Pons (tissue), 1 donor: ENCODE measurements at places on chromosomes 2 and 18.

DNA sequence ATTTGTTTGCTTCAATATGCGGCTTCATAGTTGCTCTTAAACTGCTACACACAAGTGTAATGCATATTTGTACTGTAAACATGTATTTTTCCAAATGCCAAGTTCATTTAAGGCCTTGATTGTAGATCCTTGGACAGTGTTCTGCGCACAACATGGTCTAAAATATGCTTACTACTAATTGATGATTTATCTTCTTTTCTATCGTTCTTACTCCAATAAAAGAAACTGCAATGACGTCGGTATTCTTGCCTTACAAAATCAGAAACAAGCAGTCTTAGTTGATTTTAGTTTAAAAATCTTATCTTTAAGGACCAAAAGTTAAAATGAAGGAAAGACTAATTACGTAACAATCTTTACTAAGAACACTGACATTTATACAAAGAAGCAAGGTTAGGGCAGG lies 224.3 kb upstream of the SMAD7 start:
- no peak for DNase-seq

- DNase-seq, result no peak
Measured at GRCh38 chr2:73117441-73117840, 4.7 kb upstream of the RAB11FIP5 start.

- no peak for DNase-seq
Measured at GRCh38 chr2:7377916-7378569, 460.8 kb downstream of the RNF144A start.

DNA sequence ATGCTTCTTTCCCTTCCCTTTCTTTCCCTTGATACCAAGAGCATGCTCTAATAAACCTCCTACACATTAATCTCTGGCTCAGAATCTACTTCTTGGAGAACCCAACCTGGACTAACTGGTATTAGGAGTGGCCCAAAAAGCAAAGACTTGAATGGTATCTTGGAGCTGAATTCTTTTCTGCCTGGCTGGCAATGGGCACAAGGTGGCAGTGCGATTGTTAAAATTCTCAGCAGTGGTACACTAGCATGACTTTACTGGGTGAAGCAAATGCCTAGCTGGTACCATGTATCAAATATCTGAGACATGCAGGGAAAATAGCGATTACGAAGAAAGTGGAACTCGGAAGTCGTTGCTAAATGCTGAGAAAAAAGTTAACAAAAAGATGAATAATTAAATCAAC lies 376.1 kb downstream of the XIRP2 start:
- peak; percentile 26 for DNase-seq

- no peak for DNase-seq
Measured at GRCh38 chr2:4628998-4629501, 925.7 kb downstream of the DCDC2C start.

GRCh38 chr2:218806346-218806978 lies 24.5 kb downstream of the CYP27A1 start:
- peak; percentile 49 for DNase-seq

- no peak for DNase-seq
Measured at GRCh38 chr2:190999949-191000665, 13.9 kb downstream of the STAT1 start.

DNA sequence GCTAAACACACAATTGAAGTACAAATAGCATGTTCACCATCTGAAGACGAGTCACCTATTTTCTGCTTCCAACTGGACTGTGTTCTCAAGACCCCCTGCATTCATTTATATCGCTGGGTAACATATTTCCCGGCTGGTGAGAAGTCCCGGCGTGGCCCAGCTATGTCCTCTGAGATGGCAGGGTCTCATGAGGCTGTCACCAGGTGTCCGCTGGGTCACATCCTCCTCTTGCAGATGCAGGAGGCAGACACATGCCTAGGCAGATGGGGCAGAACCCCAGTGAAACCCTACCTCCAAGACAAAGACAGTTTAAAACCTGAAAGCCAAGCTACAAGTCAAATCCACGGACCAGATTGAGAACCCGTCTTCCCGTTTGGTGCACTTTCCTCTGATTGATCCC lies 36.8 kb upstream of the UBE2F start:
- no peak for DNase-seq

DNA sequence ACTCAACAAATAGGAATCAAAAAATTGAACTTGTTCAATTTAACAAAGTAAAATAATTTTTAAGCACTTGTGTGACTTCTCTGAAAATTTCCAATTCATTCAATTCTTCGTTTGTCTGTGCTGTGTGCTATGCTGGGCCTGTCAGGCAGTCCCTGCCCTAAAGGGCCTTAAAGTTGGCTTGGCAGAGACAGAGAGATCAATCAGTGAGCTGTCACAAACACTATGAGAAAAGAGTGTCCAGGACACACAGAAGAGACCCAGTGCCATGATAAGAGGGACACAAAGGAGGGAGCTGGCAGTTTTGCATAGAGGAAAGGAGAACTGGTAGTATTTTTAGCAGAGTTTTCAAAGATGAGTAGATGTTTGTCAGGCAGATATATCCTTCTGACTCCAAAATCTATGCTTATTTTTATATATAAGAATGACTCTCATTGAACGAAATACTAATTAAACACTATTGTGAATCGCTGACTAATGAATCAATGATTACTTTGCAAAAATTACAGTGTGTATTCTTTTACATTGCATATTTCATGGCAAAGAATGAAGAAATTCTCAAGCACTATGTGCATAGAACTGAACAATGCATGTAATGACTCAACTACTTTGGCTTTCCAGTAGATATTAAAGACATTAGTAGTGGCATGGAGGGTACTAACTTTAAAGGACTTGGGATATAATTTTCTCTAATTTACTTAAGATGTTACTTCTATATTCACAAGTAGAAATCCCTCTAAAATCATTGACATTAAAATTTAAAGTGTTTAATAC lies 193.3 kb upstream of the BOD1L2 start:
- DNase-seq, result no peak

- DNase-seq, result no peak
Measured at GRCh38 chr18:30787410-30787809, 255.1 kb downstream of the DSC3 start.

GRCh38 chr18:22485808-22486244 lies 68.1 kb upstream of the CTAGE1 start:
- DNase-seq, result no peak
